ENCODE measurements at places on chromosomes 7 and 10.

DNA sequence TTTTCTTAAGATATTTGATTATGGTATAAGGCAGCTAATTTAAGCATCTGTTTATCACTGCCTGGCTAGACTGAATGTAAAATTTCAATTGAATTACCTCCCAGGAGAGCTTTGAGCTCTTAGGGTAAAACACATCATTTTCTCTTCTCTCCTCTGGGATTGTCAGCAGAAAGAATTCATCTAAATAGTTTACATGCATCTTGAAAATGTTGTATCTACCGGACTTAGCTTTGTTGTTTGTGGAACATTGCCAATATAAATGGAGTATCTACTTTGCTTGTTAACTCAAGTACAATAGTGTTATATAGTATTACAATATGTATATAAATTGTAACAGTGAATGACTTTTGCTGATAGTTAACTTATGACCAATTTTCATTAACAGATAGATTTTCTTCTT, 73.3 kb downstream of the TAF3 start:
- DNase-seq: no peak

DNA sequence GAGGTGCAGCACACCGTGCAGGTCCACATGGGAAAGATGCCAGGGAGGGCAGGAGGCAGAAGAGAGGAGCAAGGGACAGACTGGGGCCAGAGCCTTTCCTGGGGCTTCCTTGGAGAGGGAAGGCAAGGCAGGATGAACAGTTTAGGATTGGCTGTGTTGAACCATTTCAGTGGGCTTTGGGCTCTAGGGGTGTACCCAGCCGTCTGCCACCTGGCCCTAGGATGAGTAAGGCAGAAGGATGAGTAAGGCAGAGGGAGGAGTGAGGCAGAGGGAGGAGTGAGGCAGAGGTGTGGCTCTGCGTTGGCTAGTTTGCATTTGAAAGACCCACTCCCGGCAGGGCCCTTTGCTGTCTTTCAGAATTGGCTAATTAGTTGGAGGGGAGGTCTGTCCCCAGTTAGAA, 31.5 kb upstream of the PRF1 start:
- DNase-seq: no peak

DNA sequence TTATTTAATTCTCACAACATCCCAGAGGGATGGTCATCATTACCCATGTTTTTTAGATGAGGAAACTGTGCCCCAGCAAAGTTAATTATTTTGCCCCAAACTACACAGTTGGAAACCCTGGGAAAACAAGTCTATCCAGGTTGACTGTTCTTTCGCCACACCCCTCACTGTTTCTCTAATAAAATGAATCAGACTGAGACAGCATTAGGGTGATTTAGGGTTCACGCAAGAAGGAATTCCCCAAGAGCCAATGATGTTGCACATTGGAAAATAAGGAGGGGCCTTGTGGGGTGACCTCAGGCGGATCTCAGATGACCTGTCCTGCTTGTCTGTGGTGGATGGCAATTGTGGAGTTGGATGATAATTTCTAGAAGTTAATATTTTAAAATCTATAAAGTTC, 135.7 kb upstream of the TBX20 start:
- DNase-seq: no peak

DNA sequence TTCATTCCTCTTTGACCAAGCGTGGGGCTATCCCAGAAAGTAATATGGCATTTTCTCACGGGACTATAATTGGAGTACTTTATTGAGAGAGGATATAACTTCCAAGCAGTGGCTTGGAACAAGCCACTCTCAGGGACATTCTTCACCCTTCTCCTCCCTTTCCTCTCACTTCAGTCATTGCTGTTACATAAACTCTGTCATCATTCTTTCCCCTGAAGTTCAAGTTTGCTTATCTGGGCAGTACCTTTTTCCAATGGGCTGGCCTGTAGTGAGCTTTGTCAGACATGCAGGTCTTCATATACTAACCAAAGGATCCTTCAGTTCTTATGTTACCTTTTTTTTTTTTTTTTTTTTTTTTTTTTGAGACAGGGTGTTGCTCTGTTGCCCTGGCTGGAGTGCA, 58.7 kb upstream of the KMT2E start:
- DNase-seq: no peak

DNA sequence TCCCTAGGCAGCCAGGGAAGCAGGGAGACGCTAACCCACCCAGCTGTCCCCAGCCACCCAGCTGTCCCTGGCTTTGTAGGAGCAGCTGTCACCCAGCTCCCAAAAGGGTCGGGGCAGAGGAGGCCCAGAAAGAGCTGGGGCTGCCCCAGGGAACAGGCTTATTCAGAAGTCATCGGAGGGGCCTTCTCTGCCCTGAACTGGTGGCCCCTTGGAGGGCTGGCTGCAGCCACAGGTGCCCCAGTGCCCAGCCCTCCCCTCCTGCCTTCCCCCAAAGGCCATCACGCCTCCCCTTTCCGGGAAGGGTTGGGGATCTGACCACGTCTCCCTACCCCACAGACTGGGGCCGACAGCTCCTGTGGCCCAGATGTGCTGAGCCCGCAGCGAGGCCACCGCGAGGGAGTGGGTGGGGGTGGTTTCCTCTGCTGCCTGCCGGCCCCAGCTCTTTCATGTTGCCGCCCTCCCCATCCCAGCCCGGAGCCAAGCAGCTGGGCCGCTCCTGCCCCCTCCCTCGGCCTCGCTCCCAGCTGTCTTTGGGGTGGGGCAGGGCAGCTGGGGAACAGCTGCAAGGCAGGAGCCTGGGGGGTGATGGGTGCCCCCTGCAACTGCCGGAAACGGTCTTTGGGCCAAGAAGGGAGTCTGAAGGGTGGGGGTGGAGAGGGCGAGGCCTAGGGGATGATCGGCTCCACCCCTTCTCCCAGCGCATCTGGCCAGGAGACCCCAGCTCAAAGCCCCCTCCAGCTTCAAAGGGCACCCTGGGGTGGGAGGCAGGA, 16.8 kb downstream of the TRIM8 start:
- peak; percentile 33 for DNase-seq

- no peak for DNase-seq
These were observed 3.7 kb downstream of the SAMD8 start for GRCh38 chr10:75115137-75115536.

DNA sequence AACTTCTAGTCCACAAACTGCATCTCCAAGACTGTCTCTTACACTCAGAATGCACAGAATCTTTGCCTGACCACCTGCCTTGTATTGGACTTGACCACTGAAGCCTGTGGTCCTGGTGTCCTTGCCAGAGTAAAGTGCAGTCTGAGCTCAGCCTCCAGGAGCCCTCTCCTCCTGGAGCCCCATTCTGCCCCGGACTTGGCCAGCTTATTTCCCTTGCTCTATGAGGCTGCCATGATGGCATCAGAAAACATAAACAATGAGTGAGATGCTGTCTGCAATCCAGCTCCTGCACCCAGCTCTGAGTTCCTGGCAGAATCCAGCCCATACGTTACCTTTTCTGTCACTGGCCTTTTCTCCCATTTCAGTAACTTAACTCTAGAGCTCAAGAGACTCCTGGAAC, 494.6 kb downstream of the PLXNA4 start:
- DNase-seq: no peak

DNA sequence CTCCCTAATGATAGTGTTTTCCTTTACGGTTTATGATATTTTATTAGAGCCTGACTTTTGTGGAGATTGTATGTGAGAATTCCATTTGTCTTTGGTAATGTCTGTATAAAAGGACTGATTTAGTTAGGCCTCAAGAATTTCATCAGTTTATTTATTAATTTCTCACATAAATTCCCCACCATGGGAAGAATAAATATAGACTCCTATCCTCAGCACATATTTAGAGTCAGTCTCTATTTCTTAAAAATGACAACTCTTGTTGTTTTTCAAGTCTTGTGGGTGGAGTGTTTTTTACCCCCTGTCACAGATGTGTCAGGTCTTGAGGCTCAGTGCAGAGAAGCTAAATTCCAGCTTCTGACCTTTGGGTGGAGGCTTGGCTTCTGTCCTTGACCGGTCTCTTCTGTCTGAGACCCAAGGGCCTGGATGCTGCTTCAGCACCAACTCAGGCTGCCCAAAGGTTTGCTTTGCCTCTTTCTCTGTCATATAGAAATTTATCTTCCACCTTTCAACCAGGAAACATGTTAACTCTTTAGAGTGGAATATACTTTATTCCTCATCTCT, 117.3 kb upstream of the INHBA start:
- DNase-seq: no peak

GRCh38 chr7:74625446-74625845, 32.1 kb upstream of the GTF2I start:
- no peak for DNase-seq

DNA sequence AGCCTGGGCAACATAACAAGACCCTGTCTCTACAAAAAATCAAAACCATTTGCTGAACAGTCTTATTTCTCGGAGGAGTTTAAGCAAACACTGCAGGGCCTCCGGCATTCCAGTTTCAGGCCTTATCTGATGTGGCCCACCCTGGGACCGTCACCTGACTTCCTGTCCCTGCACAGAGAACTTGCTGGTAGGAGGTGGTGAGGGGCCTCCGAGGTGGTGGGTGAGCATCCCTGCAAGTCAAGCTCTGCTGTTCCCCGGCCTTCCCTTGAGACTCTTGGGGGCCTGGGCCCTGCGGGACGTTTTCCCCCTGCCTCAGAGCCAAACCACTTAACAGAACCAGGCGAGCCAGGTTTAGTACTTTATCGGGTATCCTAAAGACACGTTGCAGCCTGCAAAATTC, 44.5 kb upstream of the AP5Z1 start:
- DNase-seq: no peak

- no peak for DNase-seq
These were observed 5.4 kb upstream of the DMTF1 start for GRCh38 chr7:87146740-87147386.

GRCh38 chr10:52631146-52631545, 141.4 kb downstream of the MBL2 start:
- no peak for DNase-seq

- no peak for DNase-seq
These were observed 831 bp downstream of the CCDC7 start for GRCh38 chr10:32446536-32447406.

- DNase-seq: no peak
These were observed 1188.3 kb upstream of the SORCS1 start for GRCh38 chr10:108352771-108353170.

- no peak for DNase-seq
These were observed 35.5 kb downstream of the ADGRA1 start for GRCh38 chr10:133123050-133123745.

GRCh38 chr10:32190890-32191491, 134.8 kb upstream of the KIF5B start:
- no peak for DNase-seq

DNA sequence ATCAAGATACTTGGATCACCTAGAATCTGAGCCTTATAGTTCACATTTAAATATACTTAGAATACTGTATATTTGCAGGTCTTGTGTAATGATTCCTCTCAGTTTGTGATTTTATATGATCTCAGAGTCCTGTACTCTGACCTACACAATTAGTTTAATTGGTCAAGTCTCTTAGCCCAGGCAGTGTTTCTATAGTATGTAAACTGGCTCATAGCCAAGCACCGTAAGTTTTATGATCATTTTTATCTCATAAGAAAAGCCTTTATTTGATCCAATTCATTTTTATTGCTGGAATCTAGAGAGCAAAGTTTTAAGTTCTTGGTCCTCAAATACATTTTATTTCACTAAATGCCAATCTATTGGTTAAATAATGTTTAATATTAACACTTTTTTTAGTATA, 242.2 kb downstream of the MALRD1 start:
- DNase-seq: no peak

DNA sequence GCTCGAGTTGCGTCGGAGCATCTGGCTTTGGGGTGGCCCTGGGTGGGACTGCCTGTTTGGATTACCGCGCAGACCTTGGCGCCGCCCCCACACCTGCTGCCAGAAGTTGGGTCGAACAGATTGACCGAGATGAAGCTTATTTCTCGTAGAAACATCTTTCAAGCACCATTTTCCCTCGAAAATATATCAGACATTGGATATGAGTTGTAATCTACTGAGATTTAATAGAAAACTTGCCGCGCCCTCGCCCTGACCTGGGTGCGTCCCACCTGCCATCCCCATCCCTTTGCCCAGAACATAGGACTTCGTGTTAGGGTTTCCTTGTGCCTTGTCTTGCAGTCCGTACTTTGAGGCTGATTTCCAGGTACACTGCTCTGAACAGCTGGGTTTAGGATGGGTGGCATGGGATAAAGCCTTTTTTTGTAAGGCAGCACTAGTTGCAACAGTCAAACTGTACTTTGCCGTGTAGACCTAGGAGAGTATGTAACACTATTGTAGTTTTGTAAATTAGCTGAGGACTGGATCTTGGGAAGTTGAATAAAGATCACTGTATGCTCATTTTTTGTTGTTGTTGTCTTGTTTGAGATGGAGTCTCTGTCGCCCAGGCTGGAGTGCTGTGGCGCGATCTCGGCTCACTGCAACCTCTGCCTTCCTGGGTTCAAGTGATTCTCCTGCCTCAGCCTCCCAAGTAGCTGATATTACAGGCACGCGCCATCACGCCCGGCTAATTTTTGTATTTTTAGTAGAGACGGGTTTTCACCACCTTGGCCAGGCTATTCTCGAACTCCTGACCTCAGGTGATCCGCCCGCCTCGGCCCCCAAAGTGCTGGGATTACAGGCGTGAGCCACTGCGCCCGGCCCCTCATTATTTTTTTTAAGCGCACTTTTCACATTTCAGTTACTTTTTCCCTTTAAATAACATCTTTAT, 978 bp downstream of the OGDH start:
- DNase-seq: no peak

DNA sequence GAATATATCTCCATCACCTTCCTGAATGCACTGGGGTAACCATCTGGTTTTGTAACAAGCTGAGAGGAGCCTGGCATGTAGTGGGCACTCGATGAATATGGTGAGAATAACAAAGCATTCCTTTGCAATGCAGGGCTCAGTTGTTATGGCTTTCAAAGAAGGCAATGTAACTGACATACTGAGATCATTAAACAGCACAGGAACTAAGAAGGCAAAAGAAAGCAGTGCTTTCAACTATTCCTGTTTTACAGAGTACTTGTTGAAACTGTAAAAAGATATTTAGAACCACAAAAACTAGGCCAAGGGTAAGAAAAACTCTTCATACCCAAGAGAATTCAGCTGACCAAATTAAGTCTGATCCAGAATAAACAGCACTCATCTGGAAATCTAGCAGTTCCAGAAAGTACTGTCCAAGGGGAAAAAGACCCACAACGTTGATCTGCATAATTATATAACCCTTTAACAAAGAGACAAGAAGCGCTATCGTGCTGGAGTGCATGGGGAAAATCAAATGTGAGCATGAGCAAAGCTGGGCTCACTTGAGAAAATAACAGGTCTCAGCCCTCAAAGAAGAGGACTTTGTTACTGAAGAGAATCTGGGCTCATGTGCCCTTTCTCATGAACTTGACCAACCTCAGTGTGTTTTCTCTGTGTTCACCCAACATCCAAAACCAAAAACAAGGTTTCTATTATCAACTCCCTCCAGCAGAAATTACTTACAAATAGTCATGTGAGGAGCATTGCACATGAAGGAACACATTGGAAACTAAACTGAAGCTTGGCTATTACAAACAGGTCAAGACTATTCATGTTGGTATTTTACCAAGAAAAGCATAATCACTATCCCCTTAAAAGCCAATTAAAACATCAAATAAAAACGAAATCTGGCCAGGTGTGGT, 116.2 kb downstream of the AVL9 start:
- no peak for DNase-seq
